ENCODE measurements at places on chromosomes 16 and 17.

- DNase-seq: no peak
These were observed 169.5 kb upstream of the ZNF267 start for GRCh38 chr16:31704138-31704537.

DNA sequence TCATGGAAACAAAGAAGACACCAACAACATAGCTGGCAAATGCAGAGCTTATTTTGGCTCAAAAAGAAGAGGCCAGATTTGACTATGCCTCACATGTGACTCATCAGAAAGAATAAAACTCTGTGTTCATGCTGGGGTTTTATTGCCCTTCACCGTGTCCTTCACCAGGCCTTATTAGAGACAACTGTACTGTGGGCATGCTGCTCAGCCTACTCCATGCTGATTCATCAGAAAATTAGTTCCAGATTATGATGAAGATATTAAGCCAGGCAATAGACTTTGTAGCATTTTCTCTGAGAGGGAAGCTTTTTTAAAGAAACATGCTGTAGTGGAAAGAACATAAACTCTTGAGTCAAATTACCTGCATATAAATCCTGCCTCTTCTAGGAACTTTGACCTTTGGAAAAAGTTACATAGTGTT, 89.8 kb downstream of the CYB561 start:
- peak; percentile 98 for DNase-seq

DNA sequence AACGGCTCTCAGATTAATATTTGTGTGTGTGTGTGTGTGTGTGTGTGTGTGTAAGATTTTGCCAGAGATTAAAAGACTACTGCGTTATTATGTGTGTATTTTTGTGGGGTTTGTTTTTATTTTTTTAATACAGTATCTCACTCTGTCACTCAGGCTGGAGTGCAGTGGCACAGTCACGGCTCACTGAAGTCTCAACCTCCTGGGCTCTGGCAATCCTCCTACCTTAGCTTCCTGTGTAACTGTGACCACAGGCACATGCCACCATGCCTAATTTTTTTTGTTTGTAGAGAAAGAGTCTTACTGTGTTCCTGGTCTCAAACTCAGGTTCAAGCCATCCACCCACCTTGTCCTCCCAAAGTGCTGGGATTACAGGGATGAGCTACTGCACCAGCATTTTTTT, 87.2 kb downstream of the CYB561 start:
- DNase-seq: no peak

GRCh38 chr17:79774561-79774975, 3.4 kb upstream of the CBX2 start:
- no peak for DNase-seq

DNA sequence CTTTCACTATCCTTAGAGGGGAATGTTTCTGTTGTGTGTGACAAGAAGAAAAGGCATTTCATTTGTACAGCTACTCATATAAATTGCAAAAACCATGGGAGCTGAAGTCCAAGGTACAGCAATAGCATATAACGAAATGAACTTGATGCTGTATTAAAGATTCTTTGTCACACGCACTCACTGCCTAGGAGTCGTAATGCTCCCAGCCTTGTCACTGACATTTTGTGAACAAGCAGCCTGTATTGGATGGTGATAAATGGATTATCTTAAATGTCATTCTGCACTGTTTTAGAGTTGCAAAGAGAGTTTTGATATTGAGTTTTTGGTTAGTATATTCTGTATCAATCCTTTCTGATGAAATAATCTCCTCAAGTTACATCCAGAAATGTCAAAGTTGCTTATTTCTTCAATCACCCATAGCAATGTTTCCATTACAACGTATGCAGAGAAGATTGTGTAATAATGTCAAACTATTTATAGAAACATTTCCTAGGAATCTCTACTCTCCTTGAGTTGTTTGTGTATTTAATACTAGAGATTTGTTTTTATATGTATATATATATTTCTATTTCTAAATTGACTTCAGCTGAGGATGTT, 270.6 kb downstream of the FTO start:
- no peak for DNase-seq

DNA sequence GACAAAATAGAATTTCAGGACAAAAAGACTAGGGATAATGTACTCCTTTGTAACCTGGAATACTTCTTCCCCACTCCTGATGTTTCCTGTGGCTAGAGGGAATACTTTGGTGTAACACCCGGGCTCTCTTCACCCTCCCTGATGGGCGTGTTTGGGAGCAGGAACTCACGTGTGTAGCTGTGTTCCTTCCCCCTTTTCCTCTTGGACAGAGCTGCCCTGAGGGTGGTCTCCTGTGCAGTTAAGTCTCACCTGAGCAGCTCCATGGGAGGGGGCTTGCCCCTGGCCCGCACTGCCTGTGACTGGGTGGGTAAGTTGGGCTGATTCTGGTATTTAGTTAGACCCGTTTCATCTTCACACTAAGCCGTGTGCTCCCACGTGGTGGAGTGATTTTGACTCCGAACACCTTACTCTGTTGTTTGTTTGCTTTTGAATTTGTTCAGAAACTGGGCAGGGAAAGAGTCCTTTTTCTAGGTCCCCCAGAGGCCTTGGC, 87.9 kb downstream of the OR1D5 start:
- no peak for DNase-seq

GRCh38 chr17:2940352-2940751, 123.1 kb downstream of the OR1D5 start:
- DNase-seq: no peak

- no peak for DNase-seq
These were observed 9.9 kb downstream of the SSTR5 start for GRCh38 chr16:1082266-1082951.

GRCh38 chr17:5533486-5534315, 47.3 kb downstream of the MIS12 start:
- no peak for DNase-seq

DNA sequence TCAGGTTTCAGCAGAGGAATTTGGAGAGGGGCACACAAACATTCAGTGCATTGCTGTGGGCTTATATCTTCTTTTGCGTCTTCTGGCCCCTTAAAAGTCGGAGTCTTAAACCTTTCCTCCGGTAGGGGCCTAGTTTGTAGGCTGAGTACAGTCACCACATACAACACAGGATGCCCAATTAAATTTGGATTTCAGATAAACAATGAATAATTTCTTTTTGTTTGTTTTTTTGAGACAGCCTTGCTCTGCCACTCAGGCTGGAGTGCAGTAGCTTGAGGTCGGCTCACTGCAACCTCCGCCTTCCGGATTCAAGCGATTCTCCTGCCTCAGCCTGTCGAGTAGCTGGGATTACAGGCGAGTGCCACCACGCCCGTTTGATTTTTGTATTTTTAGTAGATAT, 26.7 kb upstream of the ADORA2B start:
- no peak for DNase-seq

GRCh38 chr17:64506576-64507412, at the start of gene CEP95:
Gene CEP95 (plus strand): TSS chr17:64506977. CDS start chr17:64507098, 121 bp downstream.
- DNase-seq: peak; percentile 99

GRCh38 chr16:68351991-68352431, 41.2 kb downstream of the PRMT7 start:
- DNase-seq: no peak

Data from AG10803 (cell line).